ENCODE measurements at places on chromosomes 3 and 15.

GRCh38 chr3:166191411-166191810 lies 354.2 kb upstream of the BCHE start:
- DNase-seq, result no peak

- no peak for DNase-seq
Observed at GRCh38 chr3:157354722-157355121, 81.9 kb upstream of the PTX3 start.

DNA sequence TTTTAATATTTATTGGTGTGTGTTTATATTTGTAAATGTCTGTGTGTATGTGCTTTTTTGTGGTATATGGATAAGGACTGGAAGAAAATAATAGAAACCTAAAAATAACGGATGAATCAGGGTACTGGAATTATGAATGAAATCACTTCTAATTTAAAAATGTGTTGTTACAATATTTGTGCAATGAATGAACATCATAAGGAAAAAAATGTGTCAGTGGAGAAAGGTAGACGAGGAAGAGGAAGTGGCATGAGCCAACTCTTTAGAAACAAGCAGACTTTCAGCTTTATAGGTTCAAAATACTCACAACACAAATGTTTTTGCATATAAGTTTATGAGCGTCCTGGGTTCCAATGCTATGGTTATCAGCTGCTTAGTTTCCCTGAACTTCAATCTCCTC lies 59.4 kb downstream of the SOX2 start:
- DNase-seq, result no peak

DNA sequence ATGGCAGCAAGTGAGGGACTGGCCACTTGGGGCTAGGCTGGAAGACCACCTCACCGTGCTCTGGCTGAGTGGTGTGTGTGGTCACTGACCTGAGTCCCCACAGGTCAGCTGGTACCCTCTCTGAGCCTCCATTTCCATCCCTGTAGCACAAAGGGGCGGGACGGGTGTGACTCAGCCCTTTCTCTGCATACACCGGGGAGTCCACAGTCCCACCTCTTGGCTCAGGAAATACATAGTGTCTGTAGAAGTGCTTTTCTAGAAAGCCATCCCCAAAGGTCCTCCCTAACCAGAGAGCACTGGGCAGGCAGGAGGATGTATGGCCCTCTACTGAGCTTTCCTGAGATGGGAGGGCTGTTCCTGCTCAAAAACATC lies 27.2 kb downstream of the WNT7A start:
- DNase-seq, result no peak

- DNase-seq, result no peak
Observed at GRCh38 chr15:80706161-80706560, 11.1 kb downstream of the ABHD17C start.

DNA sequence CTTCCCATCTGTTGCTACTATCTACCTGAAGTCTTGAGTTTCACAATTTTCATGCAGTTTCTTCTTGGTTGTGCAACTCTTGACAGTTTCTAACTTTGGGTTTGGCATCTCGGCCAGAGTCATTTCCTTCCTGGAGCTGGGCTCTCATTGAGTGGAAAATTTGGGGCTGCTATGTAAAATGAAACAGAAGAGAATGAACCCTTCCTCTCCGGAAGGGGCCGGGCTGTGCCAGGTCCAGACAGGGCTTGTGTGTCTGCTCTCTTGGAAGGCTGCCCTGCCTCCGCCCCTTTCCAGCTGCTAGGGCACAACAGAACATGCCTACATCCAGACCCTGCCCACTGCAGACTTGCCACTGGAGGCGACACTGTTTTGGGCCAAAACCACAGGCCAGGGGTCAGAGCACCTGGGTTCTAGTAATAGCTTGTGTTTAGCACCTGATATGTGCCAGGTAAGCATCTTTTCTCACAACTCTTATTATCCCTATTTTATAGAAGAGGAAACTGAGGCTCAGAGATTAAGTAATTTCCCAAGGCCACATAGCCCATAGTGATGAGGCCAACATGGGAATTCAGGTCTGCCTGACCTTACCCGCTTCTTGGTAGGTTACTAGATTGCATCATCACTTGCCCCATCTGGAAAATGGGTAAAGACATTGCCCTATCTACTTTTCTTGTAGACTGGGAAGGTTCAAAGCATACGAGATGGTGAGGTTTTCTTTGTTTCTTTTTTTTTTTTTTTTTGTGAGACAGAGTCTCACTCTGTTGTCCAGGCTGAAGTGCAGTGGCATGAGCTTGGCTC lies 25.0 kb downstream of the IRAK2 start:
- DNase-seq, result no peak

GRCh38 chr3:87796843-87797185 lies 262.0 kb downstream of the CGGBP1 start:
- DNase-seq, result no peak

DNA sequence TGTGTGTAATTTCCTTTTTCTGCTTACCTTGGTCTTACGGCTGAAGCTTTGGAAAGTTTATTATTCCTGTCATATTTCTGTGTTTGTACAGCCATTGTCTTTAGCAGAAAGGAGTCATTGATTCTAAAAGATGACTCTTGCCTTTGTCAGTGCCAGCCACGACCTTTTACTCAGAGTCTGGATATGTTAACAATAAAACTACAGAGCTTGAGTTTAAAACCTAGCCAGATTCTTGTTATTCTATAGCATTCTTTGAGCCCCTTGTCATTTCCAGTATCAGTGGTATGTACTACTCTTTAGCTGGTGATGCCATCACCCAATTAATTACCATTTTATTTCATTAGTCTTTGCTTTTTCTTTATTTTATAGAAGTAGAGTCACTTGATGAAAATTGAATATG lies 142.4 kb downstream of the TCF12 start:
- no peak for DNase-seq

GRCh38 chr15:36614016-36614415 lies 34.6 kb downstream of the CDIN1 start:
- no peak for DNase-seq

DNA sequence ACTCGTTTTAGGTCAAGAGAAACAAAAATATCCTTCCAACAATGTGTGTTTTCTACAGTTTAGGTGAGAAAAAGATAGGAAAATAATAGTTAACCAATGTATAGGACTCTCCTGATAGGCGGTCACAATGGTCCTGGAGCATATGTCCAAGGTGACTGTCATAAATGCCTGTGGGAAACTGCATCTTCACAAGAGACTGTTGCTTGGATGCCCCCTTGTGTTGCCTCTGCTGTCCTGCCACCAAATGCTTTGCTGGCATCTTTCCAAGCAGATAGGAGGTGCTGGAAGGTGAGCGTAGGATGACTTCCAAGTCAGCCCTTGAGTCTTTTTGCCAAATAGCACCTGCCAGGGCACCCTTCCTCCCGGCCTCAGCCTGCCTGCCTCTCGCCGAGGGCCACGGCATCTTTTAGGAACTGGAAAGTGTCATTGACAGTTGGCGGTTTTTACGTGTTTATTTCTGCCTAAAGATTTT lies 24.1 kb upstream of the SACM1L start:
- peak; percentile 43 for DNase-seq

GRCh38 chr3:4820296-4821121 lies 158.7 kb upstream of the BHLHE40 start:
- no peak for DNase-seq

- DNase-seq, result no peak
Observed at GRCh38 chr3:70985572-70985971, 598.0 kb downstream of the FOXP1 start.

DNA sequence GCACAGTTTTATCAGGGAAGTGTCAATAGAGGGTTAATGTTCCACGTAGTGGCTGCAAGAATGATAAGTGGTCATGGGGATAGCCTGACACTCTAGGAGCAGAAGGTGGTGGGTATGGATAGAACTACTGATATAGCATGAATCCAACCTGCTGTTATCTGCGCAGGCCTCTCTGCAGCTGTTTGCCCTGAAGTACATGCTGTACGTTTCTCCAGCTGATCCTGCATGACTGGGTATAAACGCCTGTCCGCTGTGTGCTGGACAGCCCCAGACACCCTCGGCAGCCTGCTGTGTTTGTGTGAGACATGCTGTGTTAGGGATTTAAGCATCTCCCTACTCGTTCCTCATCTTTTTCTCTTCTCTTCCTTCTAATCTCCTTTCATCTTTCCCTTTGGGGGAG lies 87.1 kb downstream of the LPP start:
- DNase-seq, result no peak

GRCh38 chr15:53323191-53323590 lies 436.3 kb downstream of the WDR72 start:
- no peak for DNase-seq

DNA sequence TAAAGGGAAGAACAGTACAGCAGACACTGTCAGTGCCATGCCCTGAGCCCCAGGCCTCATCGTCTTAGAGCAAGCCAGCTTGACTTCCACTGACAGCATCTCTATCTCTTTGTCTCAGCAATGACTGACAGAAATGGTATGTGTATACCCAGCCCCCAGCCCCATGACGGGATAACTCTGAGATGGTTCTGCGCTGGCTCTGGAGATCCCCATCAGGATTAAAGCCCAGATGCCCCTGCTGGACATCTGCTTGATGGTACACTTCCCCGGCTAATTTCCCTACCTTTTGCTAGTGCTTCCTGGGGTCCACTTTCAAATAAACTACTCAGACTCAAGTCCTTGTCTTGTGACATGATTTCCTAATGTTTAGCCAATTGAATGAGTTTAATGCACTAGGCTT lies 7.6 kb downstream of the NMNAT3 start:
- DNase-seq, result no peak

DNA sequence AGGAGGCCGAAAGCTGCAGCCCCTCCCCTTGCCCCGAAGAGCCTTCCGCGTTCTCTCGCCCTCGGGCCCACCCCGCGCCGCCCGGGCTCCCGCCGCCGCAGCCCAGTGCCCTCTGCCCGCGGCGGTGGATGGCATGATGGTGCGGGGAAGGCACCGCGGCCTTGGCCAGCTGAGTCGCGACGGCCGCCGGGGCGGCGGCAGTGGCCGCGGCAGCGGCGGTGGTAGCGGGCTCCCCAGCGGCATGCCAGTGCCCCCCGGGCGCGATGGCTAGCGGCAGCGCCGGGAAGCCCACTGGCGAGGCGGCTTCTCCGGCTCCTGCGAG lies 1.2 kb downstream of the TLNRD1 start:
- no peak for DNase-seq

DNA sequence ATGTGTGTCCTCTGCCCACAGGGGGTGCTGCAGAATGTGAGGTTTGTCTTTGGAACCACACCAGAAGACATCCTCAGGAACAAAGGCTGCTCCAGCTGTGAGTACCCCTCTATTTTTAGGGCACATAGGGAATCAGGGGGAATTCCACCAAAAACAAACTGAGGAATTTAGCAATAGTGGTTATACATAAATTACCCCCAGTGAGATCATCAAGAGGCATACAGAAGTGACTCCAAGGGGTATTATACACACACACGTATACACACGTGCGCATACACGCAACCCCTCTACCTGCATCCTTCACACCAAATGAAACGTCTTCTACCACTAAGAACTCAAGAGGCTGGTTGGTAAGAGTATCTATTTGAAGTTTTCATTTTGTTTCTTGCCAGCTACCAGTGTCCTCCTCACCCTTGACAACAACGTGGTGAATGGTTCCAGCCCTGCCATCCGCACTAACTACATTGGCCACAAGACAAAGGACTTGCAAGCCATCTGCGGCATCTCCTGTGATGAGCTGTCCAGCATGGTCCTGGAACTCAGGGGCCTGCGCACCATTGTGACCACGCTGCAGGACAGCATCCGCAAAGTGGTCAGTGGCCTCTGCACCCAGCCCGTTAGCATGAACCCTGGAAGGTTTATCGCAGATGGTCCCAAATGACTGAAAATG lies 2.9 kb downstream of the THBS1 start:
- peak; percentile 12 for DNase-seq

GRCh38 chr3:183387797-183388196 lies 40.6 kb downstream of the MCF2L2 start:
- DNase-seq, result no peak

DNA sequence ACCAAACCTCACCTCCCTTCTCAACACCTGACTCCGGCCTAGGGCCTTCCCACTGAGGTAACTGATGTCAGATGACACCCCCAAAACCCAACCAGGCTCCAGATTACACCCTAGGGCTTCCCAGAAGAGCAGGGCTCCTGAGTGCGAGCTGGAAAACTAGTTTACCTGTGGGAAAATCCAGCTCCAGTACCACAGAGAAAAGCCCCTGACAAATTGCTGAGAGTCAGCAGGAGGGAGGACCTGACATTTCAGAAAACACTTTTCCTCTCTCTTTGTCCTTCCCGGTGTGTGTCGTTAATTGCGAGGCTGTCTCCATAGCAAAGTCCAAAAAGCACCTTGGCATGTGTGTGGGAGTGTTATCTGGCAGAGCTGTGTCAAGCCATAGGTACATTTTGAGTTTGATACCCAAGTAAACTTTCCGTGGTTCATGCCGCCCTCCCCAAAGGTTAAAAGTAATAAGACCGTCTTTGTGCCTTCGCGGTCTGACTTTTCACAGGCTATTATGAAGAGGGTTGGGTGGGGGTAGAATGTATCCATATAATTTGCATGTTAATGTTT lies 79.8 kb upstream of the FNDC3B start:
- DNase-seq, result no peak

- DNase-seq, result no peak
Observed at GRCh38 chr15:62121273-62122015, 43.6 kb downstream of the C2CD4B start.

DNA sequence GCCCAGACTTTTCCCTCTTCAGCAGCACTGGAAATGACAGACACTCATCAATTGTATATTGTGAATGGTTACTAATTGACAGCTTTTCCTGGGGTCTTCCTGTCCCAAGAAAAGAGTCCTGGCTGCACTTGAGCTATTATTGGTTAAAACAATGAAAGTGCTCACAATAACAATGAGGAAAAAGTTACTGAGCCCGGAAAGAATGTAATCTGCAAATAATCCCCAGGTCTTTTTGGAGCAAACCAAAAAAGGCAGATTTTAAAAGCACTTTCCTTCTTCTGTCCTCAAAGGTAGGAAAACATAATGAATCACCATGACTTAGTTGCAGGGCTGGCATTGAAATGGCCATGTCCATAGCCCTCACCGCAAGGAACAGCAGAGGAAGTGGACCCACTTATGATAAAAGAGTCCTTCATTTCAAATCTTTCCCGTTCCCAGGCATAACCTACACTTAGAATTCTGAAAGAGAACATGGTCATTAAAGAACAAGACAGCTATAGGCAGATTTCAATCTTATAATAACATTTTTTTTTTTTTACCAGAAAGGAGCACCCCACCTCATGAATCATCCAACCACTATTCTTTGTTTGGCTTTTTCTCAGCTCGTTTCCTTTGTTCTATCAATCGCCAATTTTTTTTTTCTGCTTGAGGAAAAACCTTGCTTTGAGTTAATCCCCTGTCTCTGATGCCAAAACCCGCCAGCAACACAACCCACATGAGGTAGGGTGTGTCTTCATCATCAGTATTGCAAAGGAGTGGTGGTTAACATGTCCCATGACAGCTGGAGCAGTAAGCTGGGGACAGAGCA lies 35.5 kb upstream of the ATP1B3 start:
- DNase-seq, result no peak

GRCh38 chr3:53579636-53580035 lies 85.2 kb downstream of the CACNA1D start:
- DNase-seq, result no peak
